Activated T-cell treated with anti-CD3 and anti-CD28 coated beads, Interleukin-2, amount 50 U/mL, for 72 hours (primary cell): ENCODE measurements at places on chromosomes 4 and X. TPM values are rescaled to one million over a fixed set of nuclear protein-coding genes. Genes with fewer than 3 reads are reported as not detected.

DNA sequence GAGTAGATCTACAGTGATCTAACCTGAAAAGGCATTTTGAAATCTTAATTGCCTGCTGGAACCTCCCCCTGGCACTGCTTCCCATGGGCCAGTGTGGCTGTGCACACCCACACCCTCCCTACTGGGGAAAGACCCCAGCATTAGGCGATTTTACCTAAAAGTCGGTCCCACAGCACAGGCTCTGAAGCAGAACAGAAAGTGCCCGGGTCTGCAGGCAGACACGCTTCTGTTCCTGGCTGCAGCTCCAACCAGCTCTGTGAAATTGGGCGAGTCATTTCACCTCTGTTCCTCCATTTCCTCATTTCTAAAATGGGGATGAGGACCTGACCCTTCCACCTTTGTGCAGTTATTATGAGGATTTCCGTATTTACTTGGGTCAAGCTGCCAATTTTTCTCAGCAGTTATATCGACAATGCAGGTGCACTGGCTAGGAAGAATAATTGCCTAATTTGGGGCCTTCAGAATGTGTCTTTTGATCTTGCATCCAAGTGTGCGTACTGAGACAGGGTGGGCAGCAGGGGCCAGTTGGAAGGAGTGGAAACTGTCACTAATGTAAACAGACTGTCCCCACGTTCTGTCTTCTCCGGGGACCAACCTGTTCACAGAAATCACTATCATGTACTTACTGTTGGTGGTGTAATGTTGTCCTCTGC is 7.1 kb downstream of the KLF3 start:
- H3K4me3 ChIP-seq = peak overlapping the region; percentile 57
- H3K27me3 ChIP-seq = no peaks in the 10 kb centered on the region
- no peaks in the 10 kb centered on the region for H3K36me3 ChIP-seq
- no peak for DNase-seq

Gene TRIM60
- not detected for total RNA-seq

DNA sequence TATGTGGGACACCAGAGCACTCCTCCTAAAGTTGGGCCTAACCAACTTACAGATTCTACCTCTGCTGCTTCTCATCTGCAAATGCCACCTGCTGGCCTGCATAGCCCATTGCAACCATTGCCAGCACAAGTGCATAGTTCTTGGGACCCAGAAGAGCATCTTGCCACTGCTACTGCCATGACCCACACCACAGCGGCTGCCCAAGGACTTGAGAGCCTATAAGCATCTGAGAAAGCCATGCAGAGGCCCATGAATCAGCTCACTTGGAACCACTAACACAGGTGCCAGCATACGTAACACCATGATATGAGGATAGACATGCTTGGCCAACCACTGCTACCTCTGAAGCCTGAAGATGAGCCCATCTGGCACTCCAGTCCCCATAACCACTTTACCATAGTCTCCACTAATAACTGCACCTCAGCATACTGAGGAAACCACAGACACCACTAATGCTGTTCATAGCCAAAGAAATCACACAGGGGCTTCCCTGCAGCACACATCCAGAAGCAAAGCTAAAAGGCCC is 258.1 kb upstream of the AGTR2 start:
- no peak overlapping the region for H3K4me3 ChIP-seq
- peaks cover 17% of the 10 kb centered on the region for H3K27me3 ChIP-seq
- no peaks in the 10 kb centered on the region for H3K36me3 ChIP-seq
- no peaks in the 10 kb centered on the region for H3K4me1 ChIP-seq
- DNase-seq = no peak
- H3K27ac ChIP-seq = no peak overlapping the region

GRCh38 chr4:182906786-182907185 is 10.4 kb downstream of the DCTD start:
- H3K36me3 ChIP-seq = peaks cover 29% of the 10 kb centered on the region
- no peak overlapping the region for H3K27ac ChIP-seq
- H3K4me3 ChIP-seq = no peak overlapping the region
- H3K27me3 ChIP-seq = no peaks in the 10 kb centered on the region

- H3K27ac ChIP-seq = no peak overlapping the region
- no peak overlapping the region for H3K4me3 ChIP-seq
- H3K27me3 ChIP-seq = no peaks in the 10 kb centered on the region
These were observed 41.9 kb upstream of the TADA2B start for GRCh38 chr4:7001271-7001670.

Gene IL2RG
- 348 TPM for total RNA-seq

Gene TRPC3
- 0.46 TPM for total RNA-seq

Gene AVPR2
- not detected for total RNA-seq

GRCh38 chr4:176323511-176324160 is 3.9 kb downstream of the SPCS3 start:
- no peaks in the 10 kb centered on the region for H3K27me3 ChIP-seq
- peaks cover 10% of the 10 kb centered on the region for H3K36me3 ChIP-seq
- peaks cover 47% of the 10 kb centered on the region for H3K4me1 ChIP-seq
- H3K27ac ChIP-seq = peak overlapping the region; percentile 72
- no peak for DNase-seq
- H3K4me3 ChIP-seq = peak overlapping the region; percentile 13

DNA sequence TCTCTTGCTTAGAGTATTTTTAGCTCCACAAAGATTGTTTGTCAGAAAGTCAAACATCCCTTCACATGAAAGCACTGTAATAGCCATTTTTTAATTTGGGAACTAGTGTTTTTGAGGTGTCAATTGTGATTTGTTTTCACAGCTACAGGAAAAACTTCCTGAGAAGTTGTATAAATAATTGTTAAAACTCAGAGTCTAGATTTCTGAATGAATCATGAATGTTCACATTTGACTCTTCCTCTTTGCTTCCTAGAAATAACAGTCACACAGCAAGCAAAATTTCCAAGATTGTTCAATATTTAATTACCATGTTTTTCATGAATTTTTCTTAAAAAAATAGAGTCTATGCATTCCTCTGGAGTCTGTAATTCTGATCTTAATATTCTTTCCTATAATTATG is 156.9 kb upstream of the SLC7A11 start:
- H3K4me3 ChIP-seq = no peak overlapping the region
- H3K36me3 ChIP-seq = no peaks in the 10 kb centered on the region
- H3K4me1 ChIP-seq = no peaks in the 10 kb centered on the region
- no peak for DNase-seq

- no peaks in the 10 kb centered on the region for H3K27me3 ChIP-seq
- no peak overlapping the region for H3K4me3 ChIP-seq
- H3K4me1 ChIP-seq = no peaks in the 10 kb centered on the region
- no peak overlapping the region for H3K27ac ChIP-seq
- no peak for DNase-seq
These were observed 287.9 kb upstream of the PUDP start for GRCh38 chrX:7435822-7436221.

Gene GAB3
- 8.4 TPM for total RNA-seq

DNA sequence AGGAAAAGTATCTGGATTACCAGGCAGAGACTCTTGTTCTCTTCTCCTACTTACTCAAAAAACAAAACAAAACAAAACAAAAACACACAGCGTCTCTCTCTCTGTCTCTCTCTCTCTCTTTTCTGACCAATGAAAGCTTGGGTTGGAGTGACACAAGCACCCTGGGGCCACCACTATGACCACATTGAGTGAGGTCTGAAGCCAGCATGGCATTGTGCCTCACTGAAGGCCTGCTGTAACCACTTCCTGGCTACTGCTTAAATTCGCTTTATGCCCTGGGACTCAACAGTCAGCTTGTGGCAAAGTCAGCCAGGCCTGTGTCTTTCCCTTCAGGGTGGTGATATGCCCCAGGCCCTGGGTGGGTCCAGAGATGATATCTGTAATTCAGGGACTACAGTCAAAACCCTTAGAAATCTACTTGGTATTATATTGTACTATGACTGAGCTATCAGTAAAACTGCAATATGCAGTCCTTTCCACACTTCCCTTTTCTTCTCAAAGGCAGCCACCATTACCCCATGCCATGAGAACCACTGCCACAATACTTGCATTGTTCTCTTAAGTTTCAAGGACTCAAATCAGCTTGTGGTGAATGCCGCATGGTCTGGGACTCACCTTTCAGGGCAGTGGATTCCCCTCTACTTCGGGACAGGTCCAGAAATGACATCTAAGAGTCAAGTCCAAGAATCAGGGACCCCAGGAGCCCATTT is 606.8 kb upstream of the KLHL4 start:
- H3K27me3 ChIP-seq = no peaks in the 10 kb centered on the region
- no peaks in the 10 kb centered on the region for H3K4me1 ChIP-seq
- DNase-seq = no peak
- no peak overlapping the region for H3K4me3 ChIP-seq
- H3K36me3 ChIP-seq = no peaks in the 10 kb centered on the region

DNA sequence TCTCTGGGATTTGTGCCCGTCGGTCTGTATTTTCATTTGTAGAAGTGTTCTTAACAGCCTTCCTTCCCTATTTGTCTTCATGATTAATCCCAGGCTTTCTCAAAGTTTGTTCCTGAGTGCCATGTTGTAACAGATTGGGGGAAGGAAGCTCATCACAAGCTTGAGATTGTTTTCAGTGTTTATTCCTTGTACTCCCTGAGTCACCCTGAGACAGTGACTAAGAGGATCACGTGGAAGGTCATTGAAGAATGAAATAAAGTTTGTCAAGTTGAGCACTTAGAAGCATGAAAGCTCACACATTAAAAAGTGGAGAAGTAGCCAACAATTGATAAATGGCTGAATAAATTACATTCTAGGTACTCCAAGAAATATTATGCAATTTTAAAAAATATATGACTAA is 153.5 kb upstream of the FAM241A start:
- no peaks in the 10 kb centered on the region for H3K36me3 ChIP-seq
- H3K27ac ChIP-seq = no peak overlapping the region
- peaks cover 19% of the 10 kb centered on the region for H3K27me3 ChIP-seq
- no peak for DNase-seq
- no peak overlapping the region for H3K4me3 ChIP-seq

Gene KLF8
- 6.3 TPM for total RNA-seq

Gene TRMT10A
- total RNA-seq = 9.1 TPM

DNA sequence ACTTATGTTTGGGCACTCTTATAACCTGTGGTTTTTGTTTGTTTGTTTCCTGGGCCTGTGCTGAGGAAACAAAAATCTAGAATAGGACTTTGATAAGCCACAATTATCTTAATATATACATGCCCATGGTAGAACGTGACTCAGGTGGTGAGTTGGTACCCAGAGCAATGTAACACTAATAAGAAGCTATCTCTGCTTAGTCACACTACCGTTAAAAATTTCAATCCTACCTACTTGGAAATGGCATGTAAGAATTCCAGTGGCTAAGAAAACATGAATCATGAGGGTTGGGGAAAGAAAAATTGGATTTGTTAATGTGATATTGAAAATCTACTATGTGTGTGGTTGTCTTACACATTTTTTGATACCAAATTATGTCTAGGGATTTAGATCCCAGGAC is 30.5 kb upstream of the ADGRG2 start:
- H3K36me3 ChIP-seq = no peaks in the 10 kb centered on the region
- no peak for DNase-seq
- no peaks in the 10 kb centered on the region for H3K4me1 ChIP-seq
- H3K27me3 ChIP-seq = peaks cover 9% of the 10 kb centered on the region
- no peak overlapping the region for H3K27ac ChIP-seq

DNA sequence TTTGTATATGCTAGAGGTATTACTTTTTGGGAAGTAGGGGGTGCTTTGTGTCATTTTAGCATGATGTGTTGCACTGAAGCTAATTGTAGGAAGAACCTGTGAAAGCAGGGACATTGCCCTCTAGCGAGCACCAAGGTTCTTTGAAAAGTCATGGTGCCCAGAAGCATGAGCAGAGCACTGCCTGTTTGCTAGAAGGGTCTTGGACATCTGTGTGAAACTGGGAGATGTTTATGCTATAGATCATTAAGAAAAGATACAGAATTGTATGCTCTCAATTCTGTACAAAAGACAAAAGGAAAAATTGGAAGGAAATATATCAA is 14.7 kb downstream of the GRPR start:
- no peaks in the 10 kb centered on the region for H3K36me3 ChIP-seq
- peaks cover 66% of the 10 kb centered on the region for H3K27me3 ChIP-seq
- no peak overlapping the region for H3K4me3 ChIP-seq
- H3K4me1 ChIP-seq = no peaks in the 10 kb centered on the region

Gene RBPJ
- 136 TPM for total RNA-seq

Gene SATL1
- total RNA-seq = not detected

- H3K27ac ChIP-seq = no peak overlapping the region
- peaks cover 6% of the 10 kb centered on the region for H3K4me1 ChIP-seq
- no peaks in the 10 kb centered on the region for H3K36me3 ChIP-seq
- H3K4me3 ChIP-seq = no peak overlapping the region
- H3K27me3 ChIP-seq = peaks cover 35% of the 10 kb centered on the region
- DNase-seq = no peak
These were observed 35.4 kb downstream of the ARHGEF38 start for GRCh38 chr4:105587841-105588240.

- no peaks in the 10 kb centered on the region for H3K4me1 ChIP-seq
- H3K27ac ChIP-seq = no peak overlapping the region
- DNase-seq = no peak
- no peaks in the 10 kb centered on the region for H3K36me3 ChIP-seq
- H3K4me3 ChIP-seq = no peak overlapping the region
These were observed 29.5 kb downstream of the LRIT3 start for GRCh38 chr4:109877400-109877799.

DNA sequence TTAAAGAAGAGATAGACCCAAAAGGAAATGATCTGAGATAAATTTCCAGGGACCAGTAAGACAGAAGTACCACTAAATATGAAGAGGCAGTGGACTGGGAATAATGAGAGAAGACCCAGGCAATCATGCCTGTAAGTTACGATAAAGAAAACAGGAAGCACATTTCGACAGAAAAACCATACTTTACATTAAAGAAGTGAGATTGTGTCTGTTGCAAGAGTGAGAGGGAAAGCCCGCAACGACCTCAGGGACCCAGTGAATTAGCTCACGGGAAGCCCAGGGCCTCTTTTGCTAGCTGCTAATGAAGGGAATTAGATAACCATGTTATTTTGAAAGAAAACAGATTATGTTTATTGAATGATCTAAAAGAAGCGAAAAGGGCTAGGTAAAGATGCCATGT is 28.9 kb upstream of the ACSL1 start:
- peaks cover 38% of the 10 kb centered on the region for H3K4me1 ChIP-seq
- H3K27me3 ChIP-seq = peaks cover 17% of the 10 kb centered on the region

DNA sequence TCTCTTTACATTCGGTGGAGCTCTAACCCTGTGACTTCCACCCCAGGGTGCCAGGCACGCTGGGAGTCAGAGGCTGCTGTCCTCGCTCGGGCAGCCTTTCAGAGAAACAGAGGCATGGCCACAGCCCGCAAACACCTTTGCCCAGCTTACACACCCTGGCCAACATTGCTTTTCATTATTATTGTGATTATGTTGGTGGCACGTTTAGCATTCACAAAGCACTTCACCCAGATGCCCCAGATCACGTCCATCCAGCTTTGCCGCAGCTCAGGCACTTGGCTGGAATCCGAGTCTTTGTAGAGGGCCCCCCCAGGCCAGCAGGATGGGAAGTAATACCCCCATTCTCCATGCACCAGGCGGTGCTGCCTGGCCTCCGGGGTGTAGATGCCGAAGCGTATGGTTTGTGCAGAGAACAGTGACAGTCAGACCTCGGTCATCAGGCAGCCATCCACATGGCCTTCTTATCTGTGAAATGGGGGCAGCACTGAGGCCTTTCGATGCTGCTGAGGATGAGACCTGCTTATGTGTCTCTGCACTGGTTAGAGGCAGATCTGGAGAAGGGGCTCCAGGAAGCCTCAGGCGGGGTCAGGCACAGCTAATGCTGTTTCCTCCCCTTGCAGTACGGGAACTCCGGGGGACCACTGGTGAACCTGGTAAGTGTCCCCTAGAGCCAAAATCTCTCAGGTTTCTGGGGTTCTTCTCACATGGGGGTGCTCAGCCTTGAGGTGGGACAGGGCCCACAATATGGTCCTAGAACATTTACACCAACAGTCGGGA is 22.3 kb downstream of the HTRA3 start:
- no peak overlapping the region for H3K4me3 ChIP-seq
- H3K27ac ChIP-seq = no peak overlapping the region
- no peak for DNase-seq
- H3K4me1 ChIP-seq = no peaks in the 10 kb centered on the region
- no peaks in the 10 kb centered on the region for H3K27me3 ChIP-seq
- H3K36me3 ChIP-seq = no peaks in the 10 kb centered on the region

Gene PGAM4
- not detected for total RNA-seq
